ENCODE measurements at places on chromosomes 7 and 10.

DNA sequence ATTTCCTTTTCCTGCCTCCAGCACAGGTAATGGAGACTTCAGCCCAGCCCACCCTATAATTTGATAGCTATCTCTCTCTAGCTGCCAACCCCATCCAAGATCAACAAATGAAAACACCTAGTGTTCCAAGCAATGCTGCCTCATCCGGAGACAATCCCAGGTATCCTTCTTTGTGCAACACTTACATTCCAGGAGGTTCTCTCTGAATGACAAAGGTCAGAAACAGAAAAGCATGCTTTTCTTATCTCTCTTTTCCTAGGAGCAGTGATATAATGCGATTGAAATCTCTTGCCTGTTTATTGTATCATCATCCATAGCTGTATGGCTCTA is 699.3 kb downstream of the INHBA start:
- H3K27ac ChIP-seq: no peak overlapping the region
- DNase-seq: no peak
- no peaks in the 10 kb centered on the region for H3K27me3 ChIP-seq
- H3K36me3 ChIP-seq: no peaks in the 10 kb centered on the region
- no peak overlapping the region for H3K4me3 ChIP-seq

GRCh38 chr10:70685455-70685911 is 13.2 kb downstream of the ADAMTS14 start:
- no peaks in the 10 kb centered on the region for H3K27me3 ChIP-seq
- H3K4me1 ChIP-seq: no peaks in the 10 kb centered on the region
- H3K36me3 ChIP-seq: no peaks in the 10 kb centered on the region
- no peak for DNase-seq
- H3K27ac ChIP-seq: no peak overlapping the region

GRCh38 chr7:88169717-88170320 is 50.0 kb downstream of the SRI start:
- no peak overlapping the region for H3K4me3 ChIP-seq
- no peaks in the 10 kb centered on the region for H3K4me1 ChIP-seq
- DNase-seq: no peak
- no peaks in the 10 kb centered on the region for H3K36me3 ChIP-seq
- no peak overlapping the region for H3K27ac ChIP-seq

- H3K27ac ChIP-seq: no peak overlapping the region
- DNase-seq: no peak
- no peak overlapping the region for H3K4me3 ChIP-seq
- no peaks in the 10 kb centered on the region for H3K4me1 ChIP-seq
These were observed 202.6 kb upstream of the CTBP2 start for GRCh38 chr10:125362950-125363349.

DNA sequence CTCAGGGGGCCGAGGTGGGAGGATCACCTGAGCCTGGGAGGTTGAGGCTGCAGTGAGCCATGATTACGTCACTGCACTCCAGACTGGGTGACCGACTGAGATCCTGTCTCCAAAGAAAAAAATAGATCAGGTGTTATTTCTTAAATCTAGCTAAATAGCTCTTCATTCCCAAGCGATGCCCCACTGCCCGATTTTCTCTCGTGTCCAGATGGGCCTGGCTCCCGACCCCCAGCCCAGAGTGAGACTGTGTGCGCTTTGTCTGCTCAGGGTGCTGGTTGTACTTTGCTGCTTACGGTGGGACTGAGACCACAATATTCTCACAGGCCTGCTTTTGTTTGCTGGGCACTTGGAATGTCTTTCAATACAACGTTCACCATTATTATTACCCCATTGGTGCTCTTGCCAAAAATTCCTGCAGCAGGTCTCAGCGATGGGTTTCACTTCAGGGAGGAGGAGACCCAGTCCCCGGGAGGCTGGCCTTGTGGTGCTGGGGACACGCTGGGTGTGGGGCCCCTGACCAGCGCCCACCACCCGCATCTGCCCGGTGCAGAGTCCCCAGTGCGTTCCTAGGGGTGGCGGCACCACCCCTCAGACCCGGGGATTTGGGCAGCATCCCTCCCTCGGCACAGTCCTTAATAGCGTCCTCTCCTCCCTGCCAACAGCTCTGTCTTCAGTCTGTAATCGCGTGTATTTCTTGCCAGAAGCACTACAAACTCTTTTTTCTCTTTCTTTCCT is 20.4 kb upstream of the DPYSL4 start:
- H3K27me3 ChIP-seq: no peaks in the 10 kb centered on the region
- H3K36me3 ChIP-seq: no peaks in the 10 kb centered on the region
- peak; percentile 16 for DNase-seq
- H3K4me1 ChIP-seq: no peaks in the 10 kb centered on the region
- H3K4me3 ChIP-seq: no peak overlapping the region

GRCh38 chr7:42831006-42831717 is 80.7 kb downstream of the C7orf25 start:
- no peaks in the 10 kb centered on the region for H3K27me3 ChIP-seq
- H3K36me3 ChIP-seq: no peaks in the 10 kb centered on the region
- DNase-seq: no peak

DNA sequence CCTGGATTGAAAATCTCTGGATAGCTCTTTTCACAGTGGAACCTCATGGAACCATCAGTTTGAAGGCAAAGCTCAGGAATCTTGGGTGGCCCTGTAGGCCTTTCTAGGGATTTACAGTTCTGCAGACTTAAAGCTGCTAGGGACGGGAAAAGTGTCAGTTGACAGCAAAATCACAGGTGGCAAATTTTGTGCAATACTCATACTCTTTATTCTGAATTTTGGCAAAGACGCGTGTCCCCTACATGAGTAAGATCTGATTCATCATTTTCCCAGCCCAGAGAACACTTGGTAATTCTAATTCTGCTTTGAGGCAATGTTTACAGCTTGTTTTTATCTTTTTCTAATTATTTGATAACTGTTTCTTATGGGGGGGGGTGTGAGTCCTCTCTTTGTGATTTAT is 3.6 kb downstream of the LRRC17 start:
- H3K4me1 ChIP-seq: peaks cover 9% of the 10 kb centered on the region
- H3K27ac ChIP-seq: peak overlapping the region; percentile 40
- H3K27me3 ChIP-seq: no peaks in the 10 kb centered on the region
- DNase-seq: no peak

DNA sequence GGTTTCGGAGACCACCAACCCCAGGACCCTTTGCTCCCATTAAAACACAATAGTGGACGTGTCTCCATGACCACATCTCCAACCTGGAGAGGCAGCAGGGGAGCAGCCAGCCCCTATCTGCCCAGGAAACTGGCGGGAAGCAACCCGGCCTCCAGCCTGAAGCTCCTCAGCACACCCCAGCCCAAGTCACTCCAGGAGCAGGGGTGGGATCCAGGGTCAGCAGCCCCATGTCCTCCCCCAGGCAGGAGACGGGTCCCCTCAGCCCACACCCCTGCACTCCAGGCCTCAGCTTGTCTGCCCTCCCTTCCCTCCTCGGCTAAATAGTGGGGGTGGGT is 601 bp downstream of the ADAM8 start:
- H3K4me3 ChIP-seq: no peak overlapping the region
- H3K27me3 ChIP-seq: no peaks in the 10 kb centered on the region
- peaks cover 3% of the 10 kb centered on the region for H3K36me3 ChIP-seq
- H3K4me1 ChIP-seq: no peaks in the 10 kb centered on the region

DNA sequence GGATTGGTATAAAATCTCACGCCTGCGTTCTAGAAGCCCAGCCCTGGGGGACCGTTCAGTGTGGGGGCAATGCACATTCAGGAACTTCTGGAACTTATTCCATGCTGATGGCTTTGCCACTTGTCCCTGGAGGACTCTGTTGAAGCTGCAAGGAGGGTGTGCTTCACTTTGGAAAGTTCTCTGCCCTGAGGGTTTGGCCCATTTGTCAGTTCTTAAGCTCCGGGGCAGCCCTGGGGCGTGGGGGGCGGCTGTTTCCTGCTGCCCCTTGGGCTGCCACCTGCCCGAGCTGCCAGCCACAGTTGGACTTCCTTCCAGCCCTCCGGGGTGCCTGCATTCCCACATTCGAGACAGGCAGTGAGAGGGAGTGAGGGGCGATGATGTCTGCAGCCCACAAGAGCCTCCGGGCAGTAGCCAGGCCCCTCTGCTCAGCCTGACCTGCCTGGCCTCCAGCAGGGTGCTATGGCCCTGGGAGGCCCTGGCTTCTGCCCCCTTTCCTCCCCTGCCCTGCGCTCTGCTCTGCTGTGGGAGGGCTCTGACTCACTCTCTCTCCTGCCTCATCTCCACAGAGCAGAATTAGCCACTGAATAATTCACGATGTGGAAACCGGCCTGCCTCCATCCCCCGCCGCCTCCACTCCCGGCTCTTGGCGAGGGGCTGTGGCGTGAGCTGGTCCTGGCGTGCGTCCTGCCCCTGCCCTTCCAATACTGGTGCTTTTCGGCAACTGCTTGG is 1.9 kb downstream of the TTYH3 start:
- no peaks in the 10 kb centered on the region for H3K36me3 ChIP-seq
- peak; percentile 93 for DNase-seq
- H3K4me3 ChIP-seq: no peak overlapping the region
- no peaks in the 10 kb centered on the region for H3K27me3 ChIP-seq

GRCh38 chr7:151866761-151867655 is 9.9 kb downstream of the PRKAG2 start:
- no peaks in the 10 kb centered on the region for H3K4me1 ChIP-seq
- no peaks in the 10 kb centered on the region for H3K36me3 ChIP-seq
- no peaks in the 10 kb centered on the region for H3K27me3 ChIP-seq
- DNase-seq: peak; percentile 54
- H3K27ac ChIP-seq: no peak overlapping the region

DNA sequence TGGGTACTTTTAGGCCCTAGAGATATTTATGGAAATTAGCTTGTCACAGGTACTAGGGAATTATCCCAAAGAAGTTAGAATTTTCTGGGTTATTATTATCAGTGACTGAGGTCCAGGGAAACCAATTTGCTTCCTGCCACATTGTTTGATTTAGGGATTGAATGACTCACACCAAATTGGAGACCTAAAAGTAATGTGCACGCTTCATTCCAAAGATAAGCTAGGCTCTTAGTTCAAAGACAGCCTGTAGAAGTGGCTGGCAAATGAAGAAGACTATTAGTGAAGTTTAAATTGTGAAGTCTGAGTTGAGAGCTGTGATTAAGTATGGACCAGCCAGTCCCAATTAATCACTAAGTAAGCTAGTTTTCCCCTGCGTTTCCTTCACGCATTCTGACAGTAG is 188.1 kb upstream of the MYO3A start:
- no peaks in the 10 kb centered on the region for H3K4me1 ChIP-seq
- no peak overlapping the region for H3K4me3 ChIP-seq
- no peaks in the 10 kb centered on the region for H3K36me3 ChIP-seq
- no peaks in the 10 kb centered on the region for H3K27me3 ChIP-seq
- no peak for DNase-seq

GRCh38 chr10:97927622-97928021 is 78.0 kb downstream of the GOLGA7B start:
- no peak for DNase-seq
- no peaks in the 10 kb centered on the region for H3K27me3 ChIP-seq
- H3K36me3 ChIP-seq: no peaks in the 10 kb centered on the region
- no peak overlapping the region for H3K4me3 ChIP-seq
- no peak overlapping the region for H3K27ac ChIP-seq

DNA sequence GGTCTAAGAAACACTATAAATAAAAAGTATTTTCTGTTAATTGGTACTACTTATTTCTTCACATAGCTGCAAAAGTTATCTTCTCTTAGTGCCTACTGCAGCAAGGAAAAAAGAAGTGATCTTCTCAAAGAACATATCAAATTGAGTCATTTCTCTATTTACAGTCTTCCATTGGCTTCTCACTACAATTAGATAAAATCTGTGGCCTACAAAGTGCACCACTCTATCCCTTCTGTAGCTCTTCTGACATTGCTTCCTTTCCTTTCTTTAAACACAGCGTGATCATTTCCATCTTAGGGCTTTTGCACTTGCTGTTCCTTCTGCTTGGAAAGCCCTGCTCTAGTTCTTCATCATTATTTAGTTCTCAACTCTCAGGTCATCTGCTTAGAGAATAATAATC is 44.7 kb downstream of the MXI1 start:
- H3K36me3 ChIP-seq: no peaks in the 10 kb centered on the region
- H3K27me3 ChIP-seq: no peaks in the 10 kb centered on the region
- H3K4me3 ChIP-seq: no peak overlapping the region
- no peak for DNase-seq
- peaks cover 6% of the 10 kb centered on the region for H3K4me1 ChIP-seq

GRCh38 chr10:3095373-3096139 is 28.2 kb downstream of the PFKP start:
- H3K27ac ChIP-seq: peak overlapping the region; percentile 94
- H3K36me3 ChIP-seq: no peaks in the 10 kb centered on the region
- peaks cover 2% of the 10 kb centered on the region for H3K4me1 ChIP-seq
- no peaks in the 10 kb centered on the region for H3K27me3 ChIP-seq

GRCh38 chr7:154795437-154795836 is 207.5 kb downstream of the PAXIP1 start:
- no peaks in the 10 kb centered on the region for H3K36me3 ChIP-seq
- no peaks in the 10 kb centered on the region for H3K4me1 ChIP-seq
- no peak for DNase-seq
- H3K4me3 ChIP-seq: no peak overlapping the region
- H3K27ac ChIP-seq: no peak overlapping the region

DNA sequence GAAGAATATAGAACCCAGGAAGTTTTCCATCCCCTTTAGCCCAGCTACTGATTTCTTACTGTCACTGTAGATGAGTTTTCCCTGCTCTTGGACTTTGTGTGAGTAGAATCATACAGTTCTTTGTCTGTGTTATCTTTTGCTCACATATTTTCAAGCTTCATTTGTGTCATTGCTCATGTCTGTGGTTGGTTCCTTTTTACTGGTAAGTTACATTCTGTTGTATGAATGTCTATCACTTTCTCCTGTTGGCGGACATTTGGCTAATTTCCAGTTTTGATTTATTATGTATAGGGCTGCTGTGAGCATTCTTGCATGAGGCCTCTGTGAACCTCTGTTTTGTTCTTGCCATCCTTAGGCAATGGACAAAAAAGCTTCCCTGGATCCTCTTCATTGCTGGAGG is 5.3 kb downstream of the GLRX3 start:
- peaks cover 14% of the 10 kb centered on the region for H3K4me1 ChIP-seq
- no peak overlapping the region for H3K4me3 ChIP-seq
- no peak overlapping the region for H3K27ac ChIP-seq

DNA sequence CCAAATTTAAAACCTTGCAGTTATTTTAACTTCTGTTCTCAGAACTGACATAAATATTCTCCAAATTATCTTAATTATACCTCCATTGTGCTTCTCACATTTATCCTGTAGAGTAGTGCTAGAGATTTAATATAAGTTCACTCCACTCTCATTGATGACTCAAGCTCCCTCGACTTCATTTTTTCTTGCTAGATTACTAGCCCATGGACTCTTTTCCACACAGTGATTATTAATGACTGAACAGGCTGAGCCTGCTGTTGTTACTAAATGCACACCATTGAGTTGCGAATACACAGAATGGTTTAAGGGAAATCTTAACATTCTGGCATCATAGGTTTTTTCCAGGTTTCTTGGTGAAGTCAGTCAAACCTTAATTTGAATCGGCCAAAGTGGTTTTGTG is 179.5 kb upstream of the AKR1E2 start:
- H3K4me1 ChIP-seq: peaks cover 4% of the 10 kb centered on the region
- H3K36me3 ChIP-seq: peaks cover 2% of the 10 kb centered on the region
- no peaks in the 10 kb centered on the region for H3K27me3 ChIP-seq
